ENCODE measurements at places on chromosomes 13 and 19. TPM values are rescaled to one million over a fixed set of nuclear protein-coding genes. Genes with fewer than 3 reads are reported as not detected.

GRCh38 chr19:3370214-3370720 lies 3.9 kb downstream of the NFIC start:
- no peak for DNase-seq

GRCh38 chr13:113509989-113510388 lies 19.5 kb upstream of the DCUN1D2 start:
- no peak for DNase-seq

DNA sequence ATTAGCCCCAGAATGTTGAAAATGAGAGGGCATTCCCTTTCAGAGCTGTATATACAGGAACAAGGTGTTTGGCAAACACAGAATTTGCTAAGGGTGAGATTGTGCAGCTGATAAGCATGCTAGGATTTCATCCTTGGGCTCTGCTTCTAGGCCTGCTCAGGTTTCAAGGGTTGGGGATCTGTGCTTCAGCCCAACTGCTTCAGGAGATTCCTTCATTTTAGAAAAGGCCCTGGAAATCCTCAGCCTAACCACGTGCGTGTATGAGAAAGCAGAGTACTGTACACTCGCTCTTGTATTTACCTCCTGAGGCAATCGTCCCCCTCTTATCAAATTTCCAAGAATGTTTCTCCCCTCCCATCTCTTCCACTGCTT lies 291.6 kb upstream of the ARGLU1 start:
- DNase-seq: no peak

GRCh38 chr19:31501427-31502195 lies 152.4 kb upstream of the TSHZ3 start:
- DNase-seq: no peak

GRCh38 chr13:25775986-25776385 lies 275.8 kb downstream of the SHISA2 start:
- DNase-seq: no peak

- no peak for DNase-seq
These were observed 24.6 kb upstream of the TEX29 start for GRCh38 chr13:111295886-111296285.

DNA sequence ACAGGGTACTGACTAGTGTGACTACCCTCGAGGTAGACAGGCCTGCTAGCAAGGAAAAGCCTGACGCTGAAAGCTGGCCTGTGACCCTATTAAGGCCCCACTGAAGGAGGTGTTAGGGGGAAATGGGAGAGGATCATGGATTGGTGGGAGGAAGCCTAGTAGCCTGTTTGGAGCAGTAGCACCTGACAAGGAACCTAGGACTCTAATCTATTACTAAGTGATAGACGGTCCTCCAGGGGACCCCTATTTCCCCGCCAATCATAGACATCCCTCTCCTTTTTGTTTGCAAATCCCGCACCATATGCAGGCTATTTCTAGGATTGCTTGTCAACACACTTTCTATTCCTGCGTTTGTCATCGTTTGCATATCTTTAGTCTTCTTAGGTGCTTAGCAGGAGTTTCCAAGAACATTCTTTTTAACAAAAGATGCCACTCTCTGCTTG lies 1338.8 kb upstream of the MIR17HG start:
- no peak for DNase-seq

DNA sequence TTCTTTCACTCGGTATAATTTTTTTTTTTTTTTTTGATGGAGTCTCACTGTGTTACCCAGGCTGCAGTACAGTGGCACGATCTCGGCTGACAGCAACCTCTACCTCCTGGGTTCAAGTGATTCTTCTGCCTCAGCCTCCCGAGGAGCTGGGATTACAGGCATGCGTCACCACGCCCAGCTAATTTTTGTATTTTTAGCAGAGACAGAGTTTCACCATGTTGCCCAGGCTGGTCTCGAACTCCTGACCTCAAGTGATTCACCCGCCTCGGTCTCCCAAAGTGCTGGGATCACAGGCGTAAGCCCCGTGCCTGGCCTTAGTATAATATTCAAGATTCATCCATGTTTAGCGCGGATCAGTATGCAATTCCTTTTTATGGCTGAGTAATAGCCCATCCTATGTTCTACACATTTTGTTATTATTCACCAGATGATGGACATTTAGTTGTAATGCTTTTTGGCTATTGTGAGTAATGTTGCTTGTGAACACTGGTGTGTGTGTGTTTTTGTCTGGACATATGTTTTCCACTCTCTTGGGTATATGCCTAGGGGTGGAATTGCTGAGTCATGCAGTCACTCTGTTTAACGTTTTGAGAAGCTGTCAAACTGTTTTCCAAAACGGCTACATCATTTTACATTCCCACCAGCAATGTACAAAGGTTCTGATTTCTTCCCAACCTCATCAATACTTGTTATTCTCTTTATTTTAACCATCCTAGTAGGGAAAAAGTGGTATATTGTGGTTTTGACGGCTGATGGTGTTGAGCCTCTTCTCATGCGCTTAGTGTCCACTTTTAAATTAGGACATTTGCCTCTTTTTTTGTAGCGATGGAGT lies 22.9 kb downstream of the PLEKHF1 start:
- no peak for DNase-seq

DNA sequence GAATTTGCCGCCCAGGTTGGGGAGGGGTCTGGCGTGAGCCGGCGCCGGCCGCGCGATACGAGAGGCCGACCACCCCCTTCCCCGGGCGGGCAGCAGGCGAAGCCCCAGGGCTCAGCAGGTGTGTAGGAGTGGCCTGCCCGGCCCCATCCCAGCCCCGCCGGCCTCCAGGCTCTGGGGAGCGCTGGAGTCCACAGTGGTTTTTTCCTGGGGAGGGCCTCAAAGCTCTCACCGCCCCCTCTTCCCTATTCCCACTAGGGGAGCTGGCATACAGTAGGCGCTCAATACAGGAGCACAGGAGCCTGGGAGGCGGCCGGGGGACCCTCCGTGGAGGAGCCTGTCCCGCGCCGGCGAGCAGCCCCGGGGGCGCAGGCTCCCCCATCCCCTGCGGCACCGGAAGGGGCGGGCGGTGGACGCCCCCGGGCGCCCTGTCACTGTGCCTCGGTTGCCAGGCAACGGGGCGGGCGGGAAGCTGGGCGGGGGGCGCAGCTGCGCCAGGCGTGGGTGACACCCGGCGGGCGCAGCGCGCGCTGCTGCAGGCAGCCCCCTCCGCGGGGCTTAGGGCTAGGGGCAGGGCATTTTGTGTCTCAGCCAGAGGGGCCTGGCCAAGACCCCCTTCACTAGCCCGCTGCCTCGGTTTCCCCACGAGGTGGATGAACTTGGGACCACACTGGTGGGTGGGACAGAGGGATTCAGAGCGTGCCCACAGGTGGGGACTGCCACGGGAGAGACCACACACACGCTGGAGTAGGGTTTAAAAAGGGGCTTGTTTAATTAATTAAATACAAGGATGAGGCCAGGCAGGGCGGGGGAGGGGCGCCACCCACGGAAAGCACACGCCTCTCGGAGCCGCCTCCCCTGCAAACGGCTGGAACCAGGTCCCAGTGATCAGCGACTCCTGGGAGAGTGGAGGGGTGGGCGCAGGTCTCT lies 3.6 kb upstream of the REXO1 start:
- no peak for DNase-seq

GRCh38 chr19:33528404-33528803 lies 6.8 kb upstream of the PEPD start:
- DNase-seq: no peak

DNA sequence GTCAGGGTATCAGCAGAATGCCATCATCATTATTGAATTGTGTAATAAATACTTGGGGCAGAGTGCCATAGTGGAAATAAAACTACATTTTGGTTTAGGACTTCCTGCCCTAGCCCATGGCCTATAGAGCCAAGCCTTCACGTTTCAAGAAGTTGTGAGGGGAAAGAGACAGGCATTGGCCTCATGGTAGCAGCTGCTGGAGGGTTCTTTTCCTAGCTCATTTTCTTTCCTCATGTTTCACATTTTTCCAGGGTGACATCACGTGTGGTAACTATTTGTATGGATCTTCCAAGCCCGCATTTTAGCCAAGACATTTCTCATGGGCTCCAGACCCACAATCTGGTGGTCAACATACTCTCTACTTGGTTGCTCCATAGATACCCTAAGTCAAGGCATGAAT lies 80.4 kb downstream of the LRCH1 start:
- DNase-seq: no peak

GRCh38 chr13:108780706-108781105 lies 151.3 kb downstream of the MYO16 start:
- no peak for DNase-seq

DNA sequence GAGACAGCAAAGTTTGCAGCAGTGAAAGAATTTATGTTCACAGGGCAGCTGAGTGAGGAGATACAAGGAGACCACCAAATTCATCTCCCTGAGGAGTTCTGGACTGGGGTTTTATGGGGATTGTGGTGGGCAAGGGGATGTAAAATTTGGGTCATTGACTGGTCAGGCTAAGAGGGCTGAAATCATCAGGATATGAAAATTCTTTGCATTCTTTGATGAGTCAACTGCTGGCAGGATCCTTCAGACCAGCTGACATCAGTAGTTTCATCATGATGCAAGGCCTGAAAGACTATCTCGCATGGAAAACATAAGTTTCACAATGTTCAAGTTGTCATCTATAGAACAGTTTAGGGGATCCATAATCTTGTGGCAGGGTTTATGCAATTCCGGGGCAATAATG lies 869.5 kb upstream of the PCDH9 start:
- DNase-seq: no peak

GRCh38 chr13:46168783-46169182 lies 13.2 kb downstream of the LCP1 start:
- no peak for DNase-seq

- DNase-seq: no peak
These were observed 1.4 kb downstream of the GRIN3B start for GRCh38 chr19:1001538-1002166.

The NBEA gene
- 9.6 TPM for total RNA-seq

The CADM4 gene
- 106 TPM for total RNA-seq

The ZNF208 gene
- total RNA-seq: 3.9 TPM

The CD37 gene
- total RNA-seq: 15.0 TPM

The OXGR1 gene
- total RNA-seq: not detected

The WDR87 gene
- total RNA-seq: not detected

The SEMA6B gene
- 12.4 TPM for total RNA-seq

The UTP14C gene
- total RNA-seq: 21.6 TPM

The TMEM221 gene
- 0.30 TPM for total RNA-seq

The IGFL2 gene
- total RNA-seq: 1.0 TPM

The FPR2 gene
- 4.5 TPM for total RNA-seq

The RASIP1 gene
- 18.6 TPM for total RNA-seq

The OR7A5 gene
- 0.42 TPM for total RNA-seq

The IGSF23 gene
- total RNA-seq: not detected

All from tibial nerve (tissue), 4 donors.